ENCODE measurements at places on chromosomes 11 and 22.

- no peak for DNase-seq
These were observed 202.9 kb downstream of the MIAT start for GRCh38 chr22:26860301-26860700.

GRCh38 chr22:25482868-25483639 is 81.4 kb upstream of the GRK3 start:
- peak; percentile 61 for DNase-seq

DNA sequence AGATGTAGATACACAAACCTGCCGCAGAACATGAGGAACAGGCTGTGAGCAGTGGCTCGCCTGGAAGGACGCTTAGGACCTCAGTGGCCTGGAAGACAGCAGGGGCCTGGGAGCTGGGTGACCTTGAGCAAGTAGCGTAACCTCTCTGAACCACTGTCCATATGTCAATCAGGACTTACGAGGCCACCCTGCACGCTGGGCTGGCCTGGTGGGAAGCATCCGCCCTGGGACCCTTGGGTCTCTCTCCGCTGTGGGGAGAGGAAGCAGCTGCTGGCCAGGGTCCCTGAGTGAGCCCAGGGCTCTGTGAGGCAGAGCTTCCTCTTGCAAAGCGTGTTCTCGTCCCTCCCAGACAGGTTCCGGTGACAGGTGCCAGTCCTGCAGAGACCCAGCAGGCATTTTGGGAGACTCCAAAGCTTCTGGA is 14.0 kb upstream of the EHD1 start:
- no peak for DNase-seq

- DNase-seq = no peak
These were observed 356.9 kb upstream of the LRRC4C start for GRCh38 chr11:41816396-41816795.

GRCh38 chr22:40679249-40679963 is at the start of gene MCHR1:
Gene MCHR1, plus strand, starts transcription at chr22:40679484. Its CDS starts 169 bp downstream, at chr22:40679653.
- DNase-seq = no peak

DNA sequence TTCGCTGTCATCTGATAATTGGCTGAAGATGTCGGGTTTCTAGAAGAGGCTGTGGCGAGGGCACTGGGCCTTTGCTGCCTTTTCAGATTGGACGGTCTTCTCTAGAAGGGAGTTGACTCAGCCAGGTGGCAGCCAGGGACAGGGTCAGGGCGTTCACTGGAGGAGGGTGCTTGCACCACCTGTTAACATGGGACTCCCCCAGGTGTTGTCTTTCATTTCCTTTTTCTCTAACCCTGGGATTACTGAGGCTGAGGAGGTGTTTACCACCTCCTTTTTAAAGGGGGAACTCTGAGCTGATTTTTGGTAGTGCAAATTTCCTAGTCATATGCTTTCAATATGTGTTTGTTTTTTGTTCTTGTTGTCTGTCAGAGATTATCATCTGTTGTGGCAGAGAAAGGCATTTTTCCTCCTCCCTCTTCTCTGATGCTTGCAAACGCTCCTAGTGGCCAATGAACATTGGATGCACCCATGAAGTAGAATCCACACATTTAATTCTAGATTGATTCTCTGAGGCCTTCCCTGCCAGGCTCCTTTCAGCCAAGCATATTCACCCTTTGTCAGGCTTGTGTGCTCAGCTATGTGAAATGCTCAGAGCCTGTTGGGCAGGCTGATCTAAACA is 54.1 kb downstream of the LDLRAD3 start:
- DNase-seq = no peak

- DNase-seq = peak; percentile 60
These were observed 61.0 kb downstream of the LARGE1 start for GRCh38 chr22:33859311-33859710.

DNA sequence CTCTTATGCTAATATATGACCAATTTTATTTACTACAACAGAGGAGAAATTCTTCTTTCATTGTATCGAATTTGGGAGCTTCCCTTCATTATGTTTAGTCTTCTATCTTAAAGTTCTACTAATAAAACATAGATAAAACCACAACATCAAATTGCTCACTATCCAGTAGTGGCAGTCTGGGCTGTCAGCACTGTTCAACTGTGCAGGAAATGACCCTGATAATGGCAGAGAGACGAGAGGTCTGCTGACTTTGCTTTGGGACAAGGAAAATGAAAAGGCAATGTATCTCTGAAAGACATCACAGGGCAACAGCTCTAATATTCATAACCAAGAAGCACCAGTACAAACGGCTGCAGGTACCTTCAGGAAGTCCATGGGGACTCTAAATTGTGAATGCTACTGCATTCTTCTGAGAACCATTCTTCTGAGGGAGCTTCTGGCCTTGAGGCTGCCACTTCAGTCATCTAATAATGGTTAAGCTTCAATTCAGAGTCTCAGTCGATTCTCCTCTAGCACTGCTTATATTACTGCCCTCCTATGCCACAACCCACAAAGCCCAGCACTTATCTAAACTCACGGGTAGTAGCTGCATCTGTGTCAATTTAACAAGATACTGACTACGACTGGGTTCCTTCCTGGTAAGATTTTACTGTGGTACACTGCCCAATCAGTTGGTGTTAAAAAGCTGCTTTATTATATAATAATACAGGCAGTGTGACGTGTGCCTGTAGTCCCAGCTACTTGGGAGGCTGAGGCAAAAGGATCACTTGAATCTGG is 44.2 kb downstream of the CKAP5 start:
- DNase-seq = no peak

GRCh38 chr22:27258616-27259172 is 542.9 kb downstream of the MN1 start:
- no peak for DNase-seq
